H9 (cell line): ENCODE measurements at places on chromosomes 3 and 15.

GRCh38 chr3:133515127-133515526 lies 58.4 kb upstream of the CDV3 start:
- DNase-seq: no peak

GRCh38 chr3:183912895-183913579 lies 28.4 kb upstream of the PARL start:
- no peak for DNase-seq

DNA sequence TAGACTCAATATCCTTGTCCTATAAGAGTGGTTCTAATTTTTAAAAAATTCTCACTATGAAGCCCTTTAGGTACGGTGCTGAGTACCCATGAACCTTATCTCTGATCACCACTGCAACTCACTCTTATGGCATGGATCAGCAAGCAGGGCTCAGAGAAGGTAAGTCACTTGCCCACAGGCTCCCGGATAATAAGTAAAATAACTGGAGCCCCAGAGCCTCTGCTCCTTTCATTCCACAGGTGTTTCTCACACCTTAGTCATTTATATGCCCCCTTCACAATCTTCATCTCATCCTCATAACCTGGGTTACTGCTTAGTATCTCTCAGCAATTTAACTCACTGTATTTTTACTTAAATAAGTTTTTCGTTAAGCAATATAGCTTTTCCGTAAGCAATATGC lies 28.4 kb upstream of the AKAP13 start:
- DNase-seq: no peak

- DNase-seq: no peak
These were observed 13.0 kb downstream of the ANPEP start for GRCh38 chr15:89801471-89802195.

DNA sequence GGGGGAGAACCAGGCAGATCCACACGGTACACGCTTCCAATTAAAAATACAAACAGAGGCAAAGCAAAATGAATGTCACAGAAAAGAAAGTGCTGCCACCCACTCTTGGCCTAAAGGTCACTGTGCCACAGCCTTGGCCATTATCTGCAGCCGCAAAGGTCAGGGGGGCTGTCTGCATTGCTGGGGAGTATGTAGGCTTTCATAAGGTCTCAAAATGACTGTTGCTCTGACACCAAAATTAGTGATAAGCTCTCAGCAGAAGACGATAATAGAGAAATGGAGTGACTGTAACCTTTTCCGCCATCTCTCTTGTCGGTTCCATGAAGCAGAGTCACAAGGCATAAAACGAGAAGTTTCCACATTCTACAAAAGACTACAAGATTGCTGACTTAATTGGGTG lies 374.2 kb upstream of the ICE2 start:
- DNase-seq: no peak

DNA sequence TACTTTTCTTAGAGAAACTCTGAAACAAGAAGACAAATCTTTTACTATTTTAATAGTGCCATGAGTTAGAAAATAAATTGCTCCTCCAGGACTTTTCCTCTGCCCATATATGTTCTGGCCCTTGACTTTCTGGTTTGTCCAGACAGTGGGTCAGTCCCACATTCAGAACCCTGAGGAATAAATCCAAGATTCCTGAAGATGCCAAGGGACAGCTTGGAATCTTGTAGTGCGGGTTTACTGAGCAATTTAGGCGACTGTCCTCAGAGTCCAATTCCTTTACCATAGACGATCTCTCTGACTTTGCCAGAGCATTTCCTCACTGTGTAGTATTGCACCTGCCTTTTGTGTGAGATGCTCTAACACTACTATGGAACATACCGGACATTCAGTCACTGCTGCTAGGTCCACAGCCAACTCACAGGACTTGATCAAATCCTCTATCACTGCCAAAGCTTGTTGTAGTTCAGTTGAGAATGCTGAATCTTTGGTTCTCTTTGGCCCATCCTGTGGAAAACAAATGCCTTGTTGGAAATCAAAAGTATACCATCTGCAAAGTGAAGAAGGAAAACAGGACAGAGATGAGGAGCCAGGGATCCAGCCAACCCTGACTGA lies 37.4 kb upstream of the B3GNT5 start:
- DNase-seq: no peak

- no peak for DNase-seq
These were observed 357.1 kb downstream of the ZPLD1 start for GRCh38 chr3:102791641-102792589.

- DNase-seq: no peak
These were observed 97.6 kb upstream of the PSMD6 start for GRCh38 chr3:64120876-64121275.

DNA sequence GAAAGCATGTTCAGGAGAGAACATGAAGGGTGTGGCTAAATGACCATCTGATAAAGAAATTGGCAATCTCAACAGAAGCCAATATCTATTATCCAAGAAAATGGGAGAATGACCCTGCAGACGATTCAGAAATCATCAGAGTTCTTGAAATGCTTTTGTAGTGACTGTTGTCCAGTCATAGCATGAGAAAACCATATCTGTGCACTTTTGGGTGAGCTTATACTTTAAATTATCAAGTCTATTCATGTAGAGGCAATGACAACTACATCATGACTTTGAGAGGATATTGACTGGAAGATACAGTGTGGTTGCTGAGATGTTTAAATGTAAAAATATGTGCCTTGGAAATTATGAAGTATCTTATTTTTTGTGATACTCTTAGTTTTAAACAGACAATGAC lies 57.6 kb upstream of the AZI2 start:
- no peak for DNase-seq

DNA sequence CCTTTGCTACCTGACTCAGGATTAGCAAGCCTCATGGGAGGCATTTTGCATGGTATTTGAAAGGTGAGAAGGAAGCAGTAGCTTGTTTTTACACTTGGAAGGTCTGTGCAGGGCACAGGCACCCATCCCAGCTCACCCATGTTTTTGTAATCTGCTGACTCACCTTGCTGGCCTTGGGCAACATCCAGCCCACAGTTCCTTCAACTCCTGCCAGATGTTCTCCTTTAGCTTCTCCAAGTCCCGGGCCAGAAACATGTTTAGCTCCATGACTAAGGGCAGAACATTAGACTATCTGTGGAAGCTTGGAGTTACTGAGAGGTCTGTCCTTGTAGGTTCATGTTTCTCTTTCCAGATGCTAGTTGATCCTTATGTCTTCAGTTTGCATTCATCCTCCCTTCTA lies 12.4 kb upstream of the ZNF770 start:
- DNase-seq: no peak

DNA sequence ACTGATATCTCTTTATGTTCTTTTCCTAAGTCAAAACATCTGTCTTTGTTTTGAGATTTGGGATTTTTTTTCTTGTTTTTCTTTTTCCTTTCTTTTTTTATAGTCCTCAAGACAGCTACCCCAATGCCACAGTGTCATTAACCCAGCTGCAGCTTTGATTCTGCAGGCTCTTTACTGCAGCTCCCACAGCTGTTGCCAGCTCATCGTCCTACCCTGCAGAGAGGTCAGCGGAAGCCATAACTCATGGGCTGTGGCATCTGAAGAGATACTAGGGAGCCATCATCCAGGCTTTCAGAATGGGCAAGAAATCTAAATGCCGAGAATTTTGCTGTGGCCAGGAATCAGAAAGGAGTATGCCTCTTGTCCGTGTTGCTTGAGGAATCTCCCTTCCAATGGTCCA lies 44.3 kb upstream of the SLC24A5 start:
- DNase-seq: no peak

DNA sequence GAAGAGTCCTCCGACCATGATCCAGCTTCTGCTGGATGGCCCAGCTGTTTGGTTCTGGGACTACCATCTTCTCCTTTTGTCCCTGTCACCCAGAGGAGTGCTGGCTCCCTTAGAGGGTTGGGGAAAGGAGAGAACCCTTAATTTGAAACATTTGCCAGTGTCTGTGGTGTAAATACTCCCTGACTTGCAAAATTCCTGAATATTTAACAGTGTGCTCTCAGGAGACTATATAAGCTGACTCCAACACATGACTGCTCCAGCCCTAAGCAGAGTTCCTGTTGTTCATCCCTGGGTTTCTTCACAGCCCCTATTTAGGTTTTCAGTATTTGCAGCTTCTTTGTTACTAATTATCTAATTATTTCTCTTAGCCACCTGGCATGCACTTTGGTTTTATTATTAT lies 133.1 kb downstream of the CPNE4 start:
- no peak for DNase-seq

DNA sequence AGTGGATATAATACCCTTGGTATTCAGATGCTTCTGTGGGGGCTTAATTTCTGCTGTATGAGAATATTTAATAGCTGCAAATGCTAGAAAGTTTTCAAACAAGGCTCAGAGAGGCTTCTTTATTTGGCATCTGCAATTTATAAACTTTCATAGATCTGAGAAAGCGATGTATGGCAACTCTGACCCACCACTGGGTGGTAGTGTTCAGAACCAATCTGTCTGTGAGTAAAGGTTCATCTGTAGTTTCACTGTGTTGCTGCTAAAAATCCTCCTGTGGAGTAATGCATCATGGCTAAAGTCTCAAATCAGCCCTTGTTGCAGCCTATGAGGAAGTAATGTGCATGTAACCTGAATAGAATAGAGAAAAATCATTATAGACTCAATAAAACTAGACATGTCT lies 47.4 kb downstream of the CLSTN2 start:
- peak; percentile 3 for DNase-seq

GRCh38 chr3:105807146-105807545 lies 61.7 kb downstream of the CBLB start:
- DNase-seq: no peak

GRCh38 chr15:56744701-56745683 lies 11.7 kb upstream of the ZNF280D start:
- no peak for DNase-seq

GRCh38 chr3:71488882-71489281 lies 94.6 kb downstream of the FOXP1 start:
- no peak for DNase-seq

DNA sequence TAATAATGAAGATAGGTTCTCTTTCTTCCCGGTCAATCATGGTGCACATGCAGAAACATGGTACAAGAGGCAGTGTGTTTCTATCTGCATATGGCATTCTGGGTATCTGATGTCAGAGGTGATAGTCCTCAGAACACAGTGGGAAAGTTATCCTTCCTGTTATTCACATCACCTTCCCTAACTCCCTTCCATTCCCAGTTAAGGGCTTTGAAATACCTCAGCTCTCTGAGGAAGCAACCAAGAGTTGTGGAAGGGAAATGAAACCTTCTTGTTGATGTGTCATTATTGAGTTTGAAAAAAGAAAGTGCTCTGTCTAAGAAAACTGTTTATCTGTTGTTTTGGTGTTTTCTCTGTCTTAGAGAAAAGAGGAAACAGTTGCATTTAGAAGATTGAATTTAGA lies 21.9 kb upstream of the P2RY13 start:
- DNase-seq: no peak

DNA sequence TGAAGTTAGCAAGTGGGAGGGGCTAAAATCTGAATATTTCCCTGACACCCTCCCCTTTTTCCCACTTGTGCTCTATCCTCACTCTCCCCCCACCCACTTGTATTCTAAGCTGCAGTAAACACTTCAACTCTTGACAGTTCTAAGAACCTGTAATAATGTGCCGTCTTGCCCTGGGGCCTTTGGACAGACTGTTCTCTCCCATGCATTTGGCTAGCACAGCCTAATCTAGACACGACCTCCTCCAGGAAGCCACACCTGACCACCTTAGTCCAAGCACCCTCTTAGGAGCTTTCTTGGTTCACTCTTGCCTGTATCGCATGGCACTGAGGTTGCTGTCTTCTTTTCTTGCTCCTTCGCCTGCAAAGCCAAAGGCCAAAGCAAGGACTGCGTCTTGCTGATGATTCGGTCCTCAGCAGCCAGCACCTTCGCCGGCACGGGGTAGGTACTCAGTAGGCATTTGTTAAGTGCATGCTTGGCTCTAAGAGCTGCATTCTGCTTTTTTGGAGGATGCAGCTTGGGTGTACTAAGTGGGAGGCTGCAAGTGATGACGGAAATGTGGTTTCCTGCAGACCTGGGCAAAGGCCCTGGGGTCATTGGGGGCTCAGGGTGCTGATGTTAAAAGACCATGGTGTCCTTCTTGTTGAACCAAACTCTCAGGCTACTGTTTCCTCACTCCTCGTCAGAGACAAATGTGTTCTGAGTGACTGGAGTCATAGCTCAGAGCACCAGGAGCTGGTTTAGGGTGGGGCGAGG lies 2.0 kb upstream of the ZNF710 start:
- DNase-seq: no peak

DNA sequence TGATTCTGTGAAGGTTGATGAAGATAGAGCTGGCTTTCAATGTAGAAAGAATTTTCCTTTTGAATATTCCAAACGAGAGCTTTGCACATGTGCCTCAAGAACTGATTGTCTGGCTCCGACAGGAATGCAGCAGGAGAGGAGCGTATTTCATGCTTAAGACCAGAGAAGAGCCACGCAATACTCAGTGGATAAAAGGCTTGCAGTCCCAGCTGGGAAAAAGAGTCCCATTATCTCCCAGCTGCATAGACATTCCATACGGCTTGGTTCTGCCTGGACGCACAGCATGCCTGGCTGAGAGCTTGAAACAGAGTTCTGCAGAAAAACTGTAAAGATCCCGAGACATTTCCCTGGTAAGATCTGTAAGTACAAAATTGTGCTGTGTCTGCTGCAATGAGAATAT lies at the start of gene CNTN6:
Gene CNTN6 (plus strand): TSS at position 254 of the 400 bp plus-strand sequence. CDS start 54,985 bp downstream, outside the sequence.
- DNase-seq: no peak

GRCh38 chr3:86792316-86792715 lies 198.6 kb downstream of the VGLL3 start:
- DNase-seq: no peak

- DNase-seq: no peak
These were observed 300.3 kb downstream of the FEZF2 start for GRCh38 chr3:62073038-62073437.

DNA sequence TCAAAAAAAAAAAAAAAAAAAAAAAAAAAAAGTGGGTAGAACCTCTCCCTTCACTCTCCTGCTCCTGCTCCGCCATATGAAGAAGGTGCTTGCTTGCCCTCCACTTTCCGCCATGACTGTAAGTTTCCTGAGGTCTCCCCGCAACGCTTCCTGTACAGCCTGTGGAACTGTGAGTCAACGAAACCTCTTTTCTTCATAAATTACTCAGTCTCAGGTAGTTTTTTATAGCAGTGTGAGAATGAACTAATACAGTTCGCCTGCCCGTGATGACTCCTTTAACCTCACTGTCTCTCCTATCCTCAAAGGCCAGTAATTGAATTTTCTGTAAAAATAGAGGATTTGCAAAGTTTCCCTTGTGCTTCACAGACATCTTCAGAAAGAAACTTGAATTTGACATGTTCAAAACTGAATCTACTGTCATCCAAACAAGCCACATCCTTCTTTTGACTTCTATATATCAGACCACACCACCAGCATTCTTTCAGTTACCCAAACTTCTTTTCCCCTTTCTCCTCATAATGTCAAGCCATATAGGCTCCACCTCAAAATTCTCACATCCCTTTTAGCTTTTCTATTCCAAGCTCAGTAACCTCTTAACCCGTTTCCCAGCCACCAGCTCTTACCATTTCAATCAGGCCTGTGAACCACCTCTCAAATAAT lies 44.3 kb downstream of the P2RY1 start:
- no peak for DNase-seq

DNA sequence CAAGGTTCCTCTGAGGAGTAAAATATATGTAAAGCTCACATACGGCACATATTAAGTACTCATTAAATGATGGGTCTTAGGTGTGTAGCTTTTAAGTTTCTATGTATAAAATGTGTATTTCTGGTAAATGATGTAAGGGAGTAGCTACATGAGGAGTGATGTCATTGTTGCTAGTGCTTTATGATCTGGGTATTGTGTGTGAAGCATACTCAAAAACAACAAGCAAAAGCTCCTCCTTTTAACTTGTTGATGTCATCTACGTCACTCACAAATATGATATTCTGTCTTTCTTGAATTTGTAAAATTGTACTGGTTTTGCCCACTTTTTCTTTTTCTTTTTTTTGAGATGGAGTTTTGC lies 1.4 kb upstream of the HERC1 start:
- DNase-seq: no peak

GRCh38 chr15:62209322-62209721 lies 44.2 kb upstream of the C2CD4B start:
- DNase-seq: no peak
